ENCODE measurements at places on chromosomes 2 and 18.

DNA sequence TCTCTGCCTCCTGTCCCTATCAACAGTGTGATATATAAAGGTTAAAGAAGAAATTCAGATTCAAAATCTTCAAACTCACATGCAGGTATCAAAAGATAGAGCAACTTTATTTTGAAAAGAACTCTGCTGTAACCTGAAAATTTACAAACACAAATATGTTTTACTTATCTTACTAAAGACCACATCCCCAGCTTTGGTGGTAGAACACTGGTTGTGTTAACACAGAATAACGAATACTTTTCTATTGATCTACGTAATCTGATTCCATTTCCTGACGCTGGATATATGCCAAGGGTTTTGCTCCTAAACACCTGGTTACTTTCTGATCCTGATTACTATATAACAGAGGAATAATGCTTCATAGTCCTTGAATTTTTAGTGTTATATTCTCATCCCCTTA, 23.1 kb upstream of the SLC39A10 start:
- DNase-seq = no peak

DNA sequence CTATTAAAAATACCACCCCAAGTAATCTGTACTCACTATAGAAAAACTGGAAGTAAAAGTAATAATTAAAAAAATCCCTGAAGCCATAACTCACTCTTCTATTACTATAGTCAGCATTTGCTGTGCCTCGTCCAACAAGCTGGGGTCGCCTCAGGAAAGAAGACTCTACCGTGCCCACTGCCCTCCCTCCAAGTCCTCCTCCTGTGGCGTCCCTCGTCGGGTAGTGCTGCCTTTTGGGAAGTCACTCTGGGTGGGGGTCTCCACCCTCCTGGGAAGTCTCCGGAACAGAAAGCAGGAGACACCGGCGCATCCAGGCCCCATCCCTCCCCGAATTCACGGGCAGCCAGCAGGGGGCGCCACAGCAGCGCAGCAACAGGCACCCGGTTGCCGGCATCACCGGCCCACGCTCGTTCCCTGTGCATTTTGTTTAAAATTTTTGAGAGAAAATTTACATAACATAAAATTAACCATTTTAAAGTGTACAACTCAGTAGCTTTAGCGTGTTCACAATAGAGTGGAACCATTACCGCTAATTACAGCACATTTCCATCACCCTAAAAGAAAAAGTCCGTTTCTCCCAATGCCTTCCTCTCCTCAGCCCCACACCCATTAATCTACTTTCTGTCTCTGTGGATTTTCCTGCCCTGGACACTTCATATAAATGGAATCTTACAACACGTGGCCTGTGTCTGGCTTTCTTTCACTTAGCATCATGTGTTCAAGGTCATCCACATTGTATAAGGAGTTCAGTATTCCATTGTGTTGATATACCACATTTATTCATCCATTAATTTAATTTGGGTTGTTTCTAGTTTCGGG, 62.2 kb downstream of the ADNP2 start:
- no peak for DNase-seq

DNA sequence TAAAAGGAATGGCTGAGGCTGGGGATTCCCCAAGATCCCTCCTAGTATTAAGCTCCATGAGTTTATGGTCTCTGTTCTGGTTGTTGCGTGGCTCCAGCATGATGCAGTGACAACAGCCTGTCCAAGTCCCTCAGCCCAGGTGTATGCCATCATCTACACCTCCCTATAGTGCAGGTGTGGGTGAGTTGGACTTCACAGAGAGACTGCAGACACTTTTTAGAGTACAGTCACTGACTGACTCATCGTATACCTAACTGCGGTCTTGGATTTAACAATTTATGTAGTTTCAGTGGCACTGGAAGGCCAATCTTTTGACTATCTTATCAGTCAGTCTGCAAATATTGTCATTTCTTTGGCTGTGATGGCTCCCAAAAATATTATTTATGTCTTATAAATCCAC, 415.0 kb downstream of the TMX3 start:
- no peak for DNase-seq

DNA sequence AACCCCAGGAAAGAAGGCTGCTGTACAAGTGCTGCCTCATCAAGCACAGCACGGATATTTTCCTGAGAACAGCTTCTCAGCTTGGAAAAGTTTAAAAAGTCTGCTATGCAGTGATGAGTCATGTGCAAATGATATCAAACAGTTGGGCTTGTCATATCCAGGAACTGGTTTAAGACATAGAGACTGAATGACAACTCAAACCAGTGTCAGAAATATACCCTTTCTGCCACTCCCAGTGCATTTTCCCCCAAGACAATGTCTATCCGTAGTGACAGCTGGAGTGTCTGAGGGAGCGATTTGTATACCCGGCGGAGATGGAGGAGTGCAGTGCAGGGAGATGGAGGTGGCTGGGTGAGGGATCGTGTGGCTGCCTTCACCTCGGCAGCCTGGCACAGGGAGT, 28.2 kb downstream of the SOX11 start:
- no peak for DNase-seq

GRCh38 chr18:58041633-58042032, 2.4 kb upstream of the NEDD4L start:
- DNase-seq = no peak

GRCh38 chr18:36169938-36170337, 17.4 kb upstream of the MOCOS start:
- DNase-seq = no peak

Data from naive B cell (primary cell).